NCI-H1105 treated with DMSO at 0.1 percent for 48 hours (cell line): ENCODE measurements at places on chromosomes 5 and 9.

- no peak for DNase-seq
Observed at GRCh38 chr5:163489055-163489744, 16.2 kb upstream of the MAT2B start.

GRCh38 chr5:138663561-138663960 lies 88.4 kb upstream of the HSPA9 start:
- DNase-seq: no peak

DNA sequence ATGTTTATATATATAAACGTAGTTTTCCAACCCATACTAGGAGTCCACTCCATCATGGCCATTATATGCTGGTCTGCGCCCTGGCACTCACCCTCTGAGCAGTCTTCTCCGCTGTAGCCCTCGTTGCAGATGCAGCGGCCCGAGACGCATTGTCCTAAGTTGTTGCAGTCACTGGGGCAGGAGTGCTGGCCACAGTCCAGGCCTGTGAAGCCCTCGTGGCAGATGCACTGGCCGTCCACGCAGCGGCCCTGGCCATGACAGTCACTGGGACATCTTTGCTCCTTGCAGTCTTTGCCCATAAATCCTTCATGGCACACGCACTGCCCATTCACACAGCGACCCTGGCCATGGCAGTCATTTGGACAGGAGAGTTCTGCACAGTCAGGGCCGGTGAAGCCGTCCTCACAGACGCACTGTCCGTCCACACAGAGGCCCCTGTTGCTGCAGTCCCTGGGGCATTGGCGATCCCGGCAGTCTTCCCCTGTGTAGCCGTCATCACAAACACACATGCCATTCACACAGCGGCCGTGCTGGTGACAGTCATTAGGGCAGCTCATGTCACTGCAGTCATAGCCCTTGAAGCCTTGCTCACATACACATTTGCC lies 32.1 kb downstream of the TNC start:
- no peak for DNase-seq

DNA sequence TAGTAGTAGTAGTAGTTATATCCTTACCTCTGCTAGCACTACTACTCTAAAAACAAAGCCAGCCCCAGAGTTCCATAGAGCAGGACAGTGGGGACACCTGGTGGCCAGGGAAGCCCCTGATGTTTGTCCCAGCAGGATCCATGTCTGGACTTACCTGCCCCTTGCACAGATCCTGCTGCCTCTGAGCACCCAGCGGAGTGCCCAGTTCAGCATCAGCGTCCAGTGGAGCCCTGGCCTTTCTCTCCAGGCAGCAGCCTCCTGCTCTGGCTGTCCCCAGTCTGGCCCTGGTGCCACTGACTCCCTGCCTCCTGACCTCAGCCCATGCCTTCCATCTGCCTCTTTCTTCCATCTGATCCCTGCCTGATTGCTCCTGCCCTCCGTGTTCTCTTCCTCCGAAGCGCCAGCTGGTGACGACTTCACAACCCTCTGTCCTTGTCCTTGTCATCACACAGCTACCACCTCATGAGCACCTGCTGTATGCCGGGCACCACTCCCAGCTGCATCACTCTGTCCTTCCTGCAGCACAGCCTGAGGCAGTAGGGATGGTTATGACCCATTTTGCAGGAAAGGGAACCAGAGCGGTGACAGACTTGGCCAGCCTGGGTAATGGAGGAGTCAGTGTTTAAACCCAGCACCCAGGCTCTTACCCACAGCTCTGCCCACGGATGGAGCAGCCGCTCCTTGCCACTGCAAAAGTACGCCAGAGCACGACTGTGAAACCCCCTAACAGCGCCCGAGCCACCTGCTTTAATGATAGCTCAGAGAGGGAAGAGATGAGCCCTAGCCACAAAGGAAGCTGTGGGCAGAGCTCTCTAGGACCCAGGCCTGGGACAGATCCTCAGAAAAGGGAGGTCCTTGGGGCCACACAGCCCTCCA lies 11.5 kb downstream of the SARDH start:
- peak; percentile 57 for DNase-seq

DNA sequence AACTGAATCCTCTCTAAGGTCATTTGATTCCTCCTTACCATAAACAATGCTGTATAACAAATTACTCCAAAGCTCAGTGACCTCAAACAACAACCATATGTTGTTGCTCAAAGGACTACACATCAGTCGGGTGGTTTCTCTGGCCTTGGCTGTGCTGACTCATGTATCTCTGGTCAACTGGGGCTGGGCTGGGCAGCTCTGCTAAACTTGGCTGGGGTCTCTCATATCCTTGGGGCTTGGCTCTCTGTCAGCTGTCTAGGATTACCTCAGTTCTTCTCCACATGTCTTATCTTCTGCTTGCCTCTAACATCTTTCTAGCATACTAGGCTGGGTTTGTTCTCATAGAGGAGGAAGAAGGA lies 86.4 kb downstream of the GALNT10 start:
- no peak for DNase-seq

GRCh38 chr9:30075022-30075421 lies 2309.4 kb upstream of the ACO1 start:
- no peak for DNase-seq

- no peak for DNase-seq
Observed at GRCh38 chr5:39473156-39473775, 48.5 kb upstream of the DAB2 start.

DNA sequence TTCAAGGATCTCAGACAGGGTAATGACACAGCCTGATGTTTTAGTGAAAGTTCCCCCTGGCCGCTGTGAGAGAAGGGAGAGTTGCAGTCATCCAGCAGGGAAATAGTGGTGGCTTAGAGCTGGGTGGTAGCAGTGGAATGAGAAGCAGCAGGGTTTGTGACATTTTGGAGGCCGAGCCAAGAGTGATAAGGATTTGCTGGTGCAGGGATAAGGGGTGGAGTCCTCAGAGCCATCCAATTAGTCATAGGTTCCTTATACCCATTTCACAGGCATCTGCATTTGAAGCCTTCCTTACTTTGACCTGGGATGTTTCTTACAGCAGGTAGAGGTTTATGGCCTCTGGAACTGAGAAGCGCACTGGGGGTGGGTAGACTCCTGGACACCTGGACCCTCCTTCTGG lies 12.8 kb downstream of the JADE2 start:
- DNase-seq: no peak

DNA sequence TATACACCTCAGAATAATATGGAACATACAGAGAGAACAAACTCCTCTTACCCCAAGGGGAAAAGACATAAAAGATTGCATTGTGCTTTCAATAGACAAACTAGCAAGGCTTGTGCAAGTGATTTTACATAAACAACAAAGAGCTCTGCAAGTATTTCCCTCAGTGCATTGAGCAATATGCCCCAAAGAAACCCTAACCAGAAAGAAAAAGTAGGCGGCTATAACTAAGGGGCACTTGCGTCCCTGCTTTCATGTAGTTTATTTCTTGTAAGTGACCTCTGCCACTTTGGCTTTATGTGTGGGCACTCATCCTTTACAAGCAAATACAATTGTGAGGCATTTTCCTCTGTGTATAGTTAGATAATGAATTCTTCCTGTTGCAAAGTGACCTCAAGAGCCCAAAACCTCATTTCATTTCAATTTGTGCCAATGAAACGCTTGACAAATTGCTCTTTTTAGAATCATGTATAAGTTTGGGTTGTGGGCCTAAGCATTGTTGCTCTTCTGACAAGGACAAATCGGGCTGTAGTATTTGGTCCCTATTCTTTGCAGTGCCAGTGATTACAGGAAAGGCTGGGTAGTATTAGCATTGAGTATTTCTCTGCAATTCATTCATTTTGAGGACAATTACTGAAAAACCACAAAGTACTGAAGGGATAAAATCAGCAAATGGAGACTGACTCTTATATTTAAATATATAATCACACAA lies 282.2 kb downstream of the DTWD2 start:
- no peak for DNase-seq

DNA sequence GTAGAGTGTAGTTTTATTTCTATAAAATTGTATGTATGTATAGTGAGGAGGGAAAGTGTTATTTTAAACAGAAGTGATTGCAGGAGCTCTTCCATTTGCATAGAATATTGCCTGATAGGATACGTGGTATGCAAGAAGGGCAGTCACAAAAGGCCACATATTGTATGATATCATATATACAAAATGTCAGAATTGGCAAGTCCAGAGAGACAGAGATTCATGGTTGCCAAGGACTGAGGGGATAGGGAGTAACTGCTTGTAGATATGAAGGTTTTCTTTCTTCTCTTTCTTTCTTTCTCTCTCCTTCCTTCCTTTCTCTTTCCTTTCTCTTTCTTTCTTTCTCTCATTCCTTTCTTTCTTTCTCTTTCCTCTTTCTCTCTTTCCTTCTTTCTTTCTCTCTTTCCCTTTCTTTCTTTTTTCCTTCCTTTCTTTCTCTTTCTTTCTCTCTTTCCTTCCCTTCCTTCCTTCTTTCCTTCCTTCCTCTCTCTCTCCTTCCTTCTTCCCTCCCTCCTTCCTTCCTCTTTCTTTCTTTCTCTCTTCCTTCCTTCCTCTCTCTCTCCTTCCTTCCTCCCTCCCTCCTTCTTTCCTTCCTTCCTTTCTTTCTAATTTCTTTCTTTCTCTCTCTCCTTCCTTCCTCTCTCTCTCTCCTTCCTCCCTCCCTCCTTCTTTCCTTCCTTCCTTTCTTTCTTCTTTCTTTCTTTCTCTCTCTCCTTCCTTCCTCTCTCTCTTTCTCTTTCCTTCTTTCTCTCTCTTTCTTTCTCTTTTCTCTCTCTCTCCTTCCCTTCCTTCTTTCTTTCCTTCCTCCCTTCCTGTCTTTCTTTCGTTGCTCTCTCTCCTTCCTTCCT lies 24.5 kb upstream of the WDR38 start:
- no peak for DNase-seq

DNA sequence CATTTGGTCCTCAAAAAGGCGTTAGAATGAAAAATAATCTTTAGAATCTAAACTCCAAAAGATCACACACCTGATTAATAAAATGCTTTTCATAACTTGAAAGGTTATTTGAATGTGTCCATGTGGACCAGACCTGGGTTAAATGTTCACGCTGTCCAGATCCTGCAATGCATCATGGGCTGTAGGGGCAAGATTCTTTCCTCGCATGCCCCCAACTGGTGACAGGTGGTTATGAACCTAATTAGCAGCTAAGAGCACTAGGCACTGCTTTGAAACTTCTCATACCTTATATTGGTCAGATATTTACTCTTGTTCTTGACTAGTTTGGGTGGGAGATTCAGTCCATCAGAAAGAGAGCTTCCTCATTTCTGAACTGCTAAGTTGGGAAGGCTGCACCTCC lies 19.3 kb upstream of the PIP5K1B start:
- DNase-seq: no peak

DNA sequence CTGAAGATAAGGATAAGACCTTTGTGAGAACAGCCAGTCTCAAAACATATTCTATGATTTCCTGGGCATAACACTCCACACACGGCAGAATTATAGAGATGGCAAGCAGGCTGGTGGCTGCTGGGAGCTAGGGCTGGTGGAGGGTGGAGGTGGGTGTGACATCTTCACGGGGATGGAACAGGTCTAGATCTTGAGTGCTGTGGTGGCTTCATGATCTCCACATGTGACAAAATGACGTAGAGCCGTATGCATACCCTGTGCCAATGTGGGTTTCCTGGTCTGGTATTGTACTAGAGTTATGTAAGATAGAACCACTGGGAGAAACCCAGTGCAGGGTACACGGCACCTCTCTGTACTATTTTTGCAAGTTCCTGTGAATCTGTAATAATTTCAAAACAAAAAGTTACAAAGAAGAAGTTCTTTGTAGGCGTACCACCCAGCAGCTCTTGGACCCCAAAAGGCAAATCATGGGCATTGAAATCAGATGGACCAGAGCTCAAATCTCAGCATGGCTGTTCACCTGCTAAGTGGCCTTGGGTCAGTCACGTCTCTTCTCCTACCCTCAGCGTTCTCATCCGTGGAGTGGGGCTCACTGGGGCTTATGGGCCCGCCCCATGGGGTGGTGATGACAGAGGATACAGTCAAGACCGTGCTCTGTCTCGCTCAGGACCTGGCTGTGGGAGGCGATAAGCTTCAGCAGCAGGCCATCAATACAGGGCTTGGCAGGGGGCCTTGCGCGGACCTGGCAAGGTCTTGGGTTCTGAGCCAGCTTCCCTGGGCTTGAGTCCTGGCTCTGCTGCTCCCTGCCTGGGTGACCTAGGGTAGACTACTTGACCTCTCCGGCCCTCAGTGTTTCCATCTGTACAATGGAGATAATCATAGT lies 74.7 kb upstream of the UNC5A start:
- no peak for DNase-seq

DNA sequence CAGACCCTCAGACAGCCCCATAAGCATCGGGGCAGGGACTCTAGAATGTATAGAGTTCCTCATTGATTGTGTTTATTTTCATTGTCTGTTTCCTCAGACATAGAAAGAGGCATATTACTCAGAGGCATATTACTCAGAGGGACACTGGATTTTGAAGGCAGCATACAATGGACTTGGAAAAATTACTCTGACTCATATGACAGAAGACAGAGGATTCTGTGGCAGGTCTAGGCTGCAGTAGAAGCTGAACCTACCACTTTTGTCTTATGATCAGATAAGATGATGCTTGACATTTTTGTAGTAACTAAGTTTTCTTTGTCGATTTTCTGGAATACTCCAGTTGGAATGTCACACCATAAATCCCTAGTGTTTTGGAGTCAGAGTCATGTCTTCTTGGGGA lies 105.2 kb downstream of the ST8SIA4 start:
- no peak for DNase-seq

DNA sequence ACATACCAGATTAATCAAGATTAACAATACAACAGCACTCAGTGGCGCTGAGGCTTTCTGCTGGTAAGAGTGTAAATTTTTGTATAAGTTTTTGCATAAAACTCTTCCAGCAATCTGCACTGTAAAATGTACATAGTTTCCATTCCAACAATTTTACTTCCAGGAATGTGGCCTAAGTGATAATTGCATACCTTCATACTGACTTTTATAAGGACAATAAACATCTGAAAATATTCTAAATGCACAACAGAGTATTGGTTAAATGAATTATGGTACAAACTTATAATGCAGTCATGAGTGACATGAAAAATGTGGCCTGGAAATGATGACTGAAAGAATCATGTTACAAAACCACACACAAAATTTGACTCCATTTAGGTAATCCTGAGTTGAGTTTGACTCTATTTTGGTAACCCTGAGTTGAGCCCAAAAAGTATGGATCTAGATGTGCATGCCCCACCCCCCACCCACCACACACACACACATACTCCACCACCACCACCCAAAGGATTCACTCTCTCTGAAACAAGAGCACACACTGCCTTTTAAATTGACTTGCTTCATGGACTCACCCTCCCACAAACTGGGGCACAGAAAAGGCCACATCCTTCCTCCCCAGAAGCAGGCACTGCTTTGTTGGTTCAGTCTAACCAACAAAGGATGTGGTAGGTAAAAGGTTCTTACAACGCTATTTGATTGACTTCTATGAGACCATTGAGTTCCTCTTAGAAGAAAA lies 137.6 kb downstream of the SUSD1 start:
- no peak for DNase-seq

- DNase-seq: no peak
Observed at GRCh38 chr5:141533897-141534296, 45.0 kb downstream of the PCDHGC5 start.

- no peak for DNase-seq
Observed at GRCh38 chr5:122371511-122372151, 59.6 kb downstream of the SNCAIP start.

- no peak for DNase-seq
Observed at GRCh38 chr5:72656756-72657513, 149.7 kb upstream of the ZNF366 start.
